ENCODE measurements at places on chromosomes 1 and 21. TPM values are rescaled to one million over a fixed set of nuclear protein-coding genes. Genes with fewer than 3 reads are reported as not detected.
A peak's percentile ranks its signal among the peaks of the same experiment; 100 is the strongest.

- no peaks in the 10 kb centered on the region for H3K36me3 ChIP-seq
- H3K27me3 ChIP-seq = no peaks in the 10 kb centered on the region
- no peak overlapping the region for H3K4me3 ChIP-seq
- no peak for DNase-seq
- H3K4me1 ChIP-seq = no peaks in the 10 kb centered on the region
These were observed 5.1 kb upstream of the CAPN8 start for GRCh38 chr1:223670458-223671159.

DNA sequence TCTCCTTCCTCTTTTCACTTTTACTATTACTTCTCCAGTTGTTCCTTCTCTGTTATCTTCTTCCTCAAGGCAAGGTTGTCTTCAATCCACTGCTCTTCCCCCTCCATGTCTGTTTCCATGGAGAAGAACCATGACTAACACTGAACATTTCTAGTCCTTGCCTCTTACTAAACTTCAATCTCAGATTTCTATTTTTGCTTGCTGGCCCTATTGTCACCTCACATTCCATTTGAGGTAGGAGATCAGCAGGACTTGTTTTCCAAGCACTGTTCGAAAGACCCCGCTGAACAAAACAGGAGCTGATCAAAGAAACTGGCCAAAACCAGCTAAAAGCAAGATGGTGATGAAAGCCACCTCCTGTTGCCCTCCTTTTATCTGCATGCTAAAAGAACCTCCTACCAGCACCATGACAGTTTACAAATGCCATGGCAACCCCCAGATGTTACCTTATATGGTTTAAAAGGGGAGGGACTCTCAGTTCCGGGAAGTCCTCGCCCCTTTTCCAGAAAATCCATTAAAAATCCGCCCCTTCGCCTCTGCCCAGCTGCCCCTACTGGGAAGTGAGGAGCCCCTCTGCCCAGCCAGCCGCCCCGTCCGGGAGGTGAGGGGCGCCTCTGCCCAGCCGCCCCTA, 22.6 kb downstream of the GON4L start:
- H3K27ac ChIP-seq = no peak overlapping the region
- H3K4me3 ChIP-seq = no peak overlapping the region
- H3K36me3 ChIP-seq = no peaks in the 10 kb centered on the region
- no peaks in the 10 kb centered on the region for H3K4me1 ChIP-seq

DNA sequence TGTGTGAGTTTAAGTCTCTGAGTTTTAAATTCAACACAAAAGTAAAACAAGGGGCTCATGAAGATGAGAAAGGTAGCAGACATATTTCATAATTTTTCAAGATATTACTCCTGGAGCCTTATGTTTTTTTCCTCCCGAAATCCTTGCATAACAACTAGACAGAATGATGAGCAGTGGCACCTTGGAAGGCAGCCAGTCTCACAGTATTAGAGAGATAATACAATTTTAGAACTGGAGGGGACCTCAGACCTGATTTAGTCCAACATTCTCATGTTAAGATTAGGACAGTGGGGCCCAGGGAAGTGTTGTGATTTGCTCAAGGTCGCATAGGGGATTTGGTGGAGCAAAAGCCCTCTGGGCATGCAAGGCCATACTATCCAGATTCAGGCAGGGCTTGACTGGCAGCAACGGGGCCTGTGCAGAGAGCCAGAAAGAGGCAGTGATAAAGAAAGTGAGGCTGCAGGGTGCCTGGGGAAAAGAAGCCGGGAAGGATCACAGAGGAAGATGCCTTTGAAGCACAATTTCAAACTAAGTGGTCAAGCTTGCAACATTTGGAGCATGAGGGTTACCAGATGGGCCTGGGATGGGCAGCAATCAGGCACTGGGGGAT, 31.4 kb upstream of the BCL9 start:
- peak; percentile 62 for DNase-seq
- no peaks in the 10 kb centered on the region for H3K27me3 ChIP-seq
- no peak overlapping the region for H3K4me3 ChIP-seq

NBPF6 gene
- not detected for polyA plus RNA-seq

CRYAA gene
- not detected for polyA plus RNA-seq

SPATA45 gene
- not detected for polyA plus RNA-seq

PBX1 gene
- polyA plus RNA-seq = 142 TPM

DNA sequence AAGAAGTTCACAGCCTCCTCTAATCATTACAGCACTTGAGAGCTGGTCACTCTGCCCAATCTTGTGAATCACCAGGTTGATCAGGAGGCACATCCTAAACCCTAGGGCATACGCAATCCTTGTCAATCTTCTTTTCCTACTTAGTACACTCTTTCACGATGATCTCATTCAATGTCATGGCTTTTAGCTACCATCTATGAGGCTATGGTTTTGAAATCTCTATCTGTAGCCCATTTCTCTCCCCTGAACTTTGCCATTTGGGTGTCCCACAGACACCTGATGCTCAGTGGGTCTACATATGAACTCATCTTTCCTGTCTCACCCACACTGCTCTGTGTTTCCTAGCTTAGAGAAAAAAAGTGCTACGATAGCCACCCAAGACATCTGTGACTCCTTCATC, 1.9 kb upstream of the MED18 start:
- H3K27ac ChIP-seq = no peak overlapping the region
- no peak for DNase-seq
- no peaks in the 10 kb centered on the region for H3K36me3 ChIP-seq
- no peaks in the 10 kb centered on the region for H3K27me3 ChIP-seq
- H3K4me3 ChIP-seq = no peak overlapping the region

CD52 gene
- 45.5 TPM for polyA plus RNA-seq

Measured in ovary (tissue), 10 donors.